Stimulated activated CD8-positive, alpha-beta memory T cell treated with anti-CD3 and anti-CD28 coated beads, Interleukin-15, amount 100 ng/mL, for 1 hour (primary cell): ENCODE measurements at places on chromosomes 2 and 18.

- DNase-seq: no peak
Observed at GRCh38 chr2:74186038-74186437, 7.4 kb upstream of the MOB1A start.

- no peak for DNase-seq
Observed at GRCh38 chr2:144086965-144087364, 433.0 kb downstream of the ZEB2 start.

GRCh38 chr2:98334439-98335078, 11.7 kb upstream of the CNGA3 start:
- DNase-seq: no peak

DNA sequence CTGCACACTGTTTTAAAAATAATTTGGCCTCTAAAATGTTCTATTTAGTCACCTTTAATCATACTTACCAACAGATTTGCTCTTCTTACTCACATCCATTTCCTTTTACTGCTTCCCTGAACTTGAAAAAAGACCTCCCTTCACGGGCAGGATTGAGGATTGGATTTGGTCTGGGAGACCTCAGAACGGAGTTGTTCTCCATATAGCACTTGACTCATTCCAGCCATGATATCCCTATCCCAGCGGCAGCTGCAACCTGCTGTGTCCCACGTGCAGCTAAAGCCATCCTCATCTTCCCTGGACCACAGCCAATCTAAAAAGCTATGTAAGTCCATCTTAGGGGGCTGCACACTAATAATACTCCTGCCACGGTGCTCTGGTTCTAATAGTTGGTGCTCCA, 97.0 kb upstream of the PTPRM start:
- DNase-seq: no peak

DNA sequence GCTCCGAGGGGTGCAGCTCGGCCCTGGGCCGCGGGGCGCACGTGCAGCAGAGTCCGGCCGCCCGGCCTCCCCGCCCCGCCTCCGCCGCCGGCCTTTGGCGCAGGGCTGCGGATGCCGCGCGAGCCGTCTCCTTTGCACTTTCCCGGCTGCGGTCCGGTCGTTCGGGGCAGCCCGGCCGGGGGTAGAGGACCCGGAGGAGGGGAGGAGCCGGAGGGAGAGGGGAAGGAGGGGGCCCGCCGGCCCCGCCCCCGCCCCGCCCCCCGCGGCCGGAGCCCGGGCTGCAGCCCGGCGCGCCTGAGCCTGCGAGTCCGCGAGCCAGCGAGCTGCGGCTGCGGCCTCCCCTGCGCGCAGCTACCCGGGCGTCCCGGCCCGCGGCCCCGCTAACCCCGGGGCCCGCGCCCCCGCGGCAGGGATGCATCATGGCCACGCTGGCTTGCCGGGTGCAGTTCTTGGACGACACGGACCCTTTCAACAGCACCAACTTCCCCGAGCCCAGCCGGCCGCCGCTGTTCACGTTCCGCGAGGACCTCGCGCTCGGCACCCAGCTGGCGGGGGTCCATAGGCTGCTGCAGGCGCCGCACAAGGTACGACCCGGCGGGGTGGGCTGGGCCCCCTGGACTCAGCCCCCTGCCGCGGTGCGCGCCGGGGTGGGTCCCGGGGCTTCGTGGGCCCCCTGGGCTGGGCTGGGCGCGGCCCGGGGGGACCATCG, at the start of gene FHOD3:
TSS of gene FHOD3 (plus strand) at position 297 of the 709 bp plus-strand sequence. CDS start at position 420, 123 bp downstream.
- no peak for DNase-seq
